Ureter (tissue), 1 donor: ENCODE measurements at places on chromosomes 1 and 21.
A peak's percentile ranks its signal among the peaks of the same experiment; 100 is the strongest.

DNA sequence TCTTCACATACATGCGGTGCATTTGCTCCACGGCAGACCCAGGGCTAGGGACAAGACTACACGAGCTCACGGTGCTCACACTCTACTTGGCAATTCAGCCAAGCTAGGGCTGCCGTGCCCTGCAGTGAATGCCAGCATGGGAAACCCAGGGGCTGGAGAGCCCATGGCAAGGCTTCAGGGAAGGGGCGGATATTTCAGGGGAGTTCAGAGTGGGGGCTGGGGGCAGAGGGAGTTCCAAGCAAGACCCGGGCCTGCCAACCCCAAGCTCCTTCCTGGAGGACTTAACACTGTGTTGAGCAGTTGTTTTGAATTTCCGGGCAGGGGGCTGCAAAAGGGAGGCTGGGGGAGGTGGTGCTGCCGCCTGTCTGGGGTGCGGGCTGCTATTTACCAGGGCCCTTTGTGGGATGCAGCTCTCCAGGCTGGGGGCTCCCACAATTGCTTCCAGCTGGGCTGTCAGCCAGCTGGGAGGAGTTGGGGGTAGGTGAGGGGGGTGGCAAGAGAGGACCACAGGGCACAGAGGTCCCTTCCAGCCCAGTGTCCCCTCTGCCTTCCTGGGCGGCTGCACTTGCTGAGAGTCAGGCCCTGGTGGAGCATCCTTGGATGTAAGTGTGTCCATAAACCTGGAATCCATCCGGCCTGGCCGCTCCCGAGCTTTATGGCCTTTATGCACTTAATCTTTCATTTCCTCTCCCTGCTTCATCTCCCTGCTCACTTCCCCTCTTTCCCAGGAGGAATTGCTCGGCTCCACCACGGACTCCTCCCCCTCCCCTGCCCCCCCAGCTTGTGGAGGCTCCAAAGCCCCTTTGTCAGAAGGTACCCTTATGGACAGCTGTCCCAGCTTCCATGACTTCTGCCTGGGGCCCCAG lies 55.8 kb upstream of the SSBP3 start:
- DNase-seq = no peak

DNA sequence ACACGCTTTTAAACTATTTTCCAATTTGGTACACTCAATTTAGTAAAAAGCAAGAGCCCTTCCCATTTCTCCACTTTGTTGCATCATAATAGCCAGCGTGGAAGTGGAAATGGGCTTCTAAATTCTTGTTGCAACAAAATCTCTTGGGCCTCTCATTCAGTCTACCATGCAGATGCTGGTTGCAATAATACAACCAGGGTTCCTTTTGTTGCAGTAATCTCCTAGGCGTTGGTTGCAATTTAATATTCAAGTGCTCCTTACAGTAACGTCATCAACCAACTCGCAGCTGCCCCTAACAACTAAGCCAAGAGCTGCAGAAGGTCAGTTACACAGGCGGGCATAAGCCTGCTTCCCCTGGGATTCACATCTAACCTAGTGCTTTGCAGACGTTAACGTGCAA lies 2.7 kb upstream of the HDGF start:
- no peak for DNase-seq

DNA sequence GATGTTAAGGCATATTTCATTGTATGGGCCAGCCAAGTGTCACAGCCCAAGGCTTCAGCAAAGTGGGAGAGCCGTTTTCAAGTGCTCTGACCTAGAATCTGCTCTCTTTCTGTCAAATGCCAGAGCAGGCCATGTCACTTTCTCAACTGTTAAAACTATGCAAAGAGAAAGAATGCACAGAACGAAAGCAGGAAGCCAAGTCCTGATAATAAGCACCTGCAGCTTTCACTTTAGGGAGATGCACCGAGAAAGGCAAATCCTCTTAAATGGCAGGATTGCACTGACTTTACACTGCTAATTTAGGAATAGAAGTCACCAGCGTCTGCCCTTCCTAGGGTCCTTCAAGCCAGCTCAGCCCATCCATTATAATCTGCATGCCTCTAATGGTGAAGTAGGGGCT lies 49.2 kb upstream of the NTPCR start:
- DNase-seq = no peak

- DNase-seq = peak; percentile 57
These were observed 142.8 kb downstream of the HUNK start for GRCh38 chr21:32015461-32016139.

- DNase-seq = no peak
These were observed 2.0 kb upstream of the CCN1 start for GRCh38 chr1:85578321-85579295.

GRCh38 chr1:200627575-200628222 lies 7.1 kb upstream of the KIF14 start:
- no peak for DNase-seq

DNA sequence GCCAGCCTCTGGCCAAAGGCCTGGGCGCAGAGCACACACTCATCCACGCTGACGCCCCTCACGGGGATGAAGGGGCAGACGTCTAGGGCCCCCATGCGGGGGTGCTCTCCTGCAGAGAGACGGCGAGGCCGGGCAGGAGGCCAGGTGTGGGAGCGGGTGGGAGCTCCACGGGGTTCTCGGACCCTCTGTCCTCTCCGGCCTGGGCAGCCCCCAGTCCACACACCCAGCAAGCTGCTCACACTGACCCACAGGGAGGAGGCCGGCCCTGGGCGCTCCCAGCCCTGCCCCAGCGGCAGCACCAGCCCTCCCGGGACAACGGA lies 2.5 kb downstream of the FTCD start:
- DNase-seq = peak; percentile 42

GRCh38 chr21:45112371-45112770 lies 38.0 kb downstream of the ADARB1 start:
- DNase-seq = no peak

DNA sequence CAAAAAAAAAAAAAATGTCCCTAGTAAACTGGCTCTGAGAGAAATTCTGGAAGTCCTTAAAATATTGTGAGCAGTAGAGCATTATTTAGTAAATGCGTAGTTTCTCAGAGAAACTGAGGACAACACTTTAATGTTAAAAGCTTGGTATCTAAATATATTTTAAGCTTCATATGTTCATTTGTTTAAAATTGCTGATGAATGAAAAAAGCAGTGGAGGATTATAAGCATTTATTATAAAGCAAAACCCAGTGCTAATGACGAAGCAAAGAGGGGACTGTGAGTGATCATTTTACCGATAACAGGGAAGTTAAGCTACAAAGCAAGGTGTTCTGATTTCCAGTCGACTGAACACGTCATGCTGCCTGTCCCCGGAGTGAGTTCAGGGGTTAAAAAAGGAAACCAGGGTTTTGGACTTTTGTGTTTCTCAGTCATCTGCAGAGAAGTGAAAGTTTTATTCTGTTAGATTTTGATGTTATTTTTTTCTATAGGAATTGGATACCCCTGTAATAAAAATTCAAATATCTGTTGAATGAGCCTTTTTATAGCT lies 64.5 kb upstream of the SCCPDH start:
- no peak for DNase-seq

GRCh38 chr1:112938210-112938609 lies 17.8 kb downstream of the SLC16A1 start:
- no peak for DNase-seq

- no peak for DNase-seq
These were observed 33.9 kb downstream of the ZBTB8B start for GRCh38 chr1:32498751-32499150.

GRCh38 chr1:61428146-61428545 lies 296.8 kb downstream of the TM2D1 start:
- DNase-seq = no peak

GRCh38 chr1:242178924-242179708 lies 180.2 kb upstream of the MAP1LC3C start:
- no peak for DNase-seq

DNA sequence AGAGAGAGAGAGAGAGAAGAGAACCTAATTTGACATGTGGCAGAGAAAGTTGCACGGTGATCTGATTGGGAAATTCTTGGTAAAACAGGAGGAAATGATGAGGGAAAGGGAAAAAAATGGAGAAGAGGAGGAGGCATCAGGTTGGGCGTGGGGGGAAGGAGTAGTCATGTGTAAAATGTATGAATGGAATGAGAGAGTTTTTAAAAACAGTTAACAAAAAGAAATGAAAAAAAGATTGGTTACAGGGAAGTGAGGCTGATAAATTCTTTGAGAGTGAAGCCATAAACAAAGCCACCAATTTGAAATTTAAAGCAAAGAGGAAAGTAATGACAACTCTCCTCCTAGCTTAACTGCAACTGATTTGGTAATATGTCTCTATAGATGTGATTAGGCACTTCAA lies 409.2 kb downstream of the USH2A start:
- no peak for DNase-seq

DNA sequence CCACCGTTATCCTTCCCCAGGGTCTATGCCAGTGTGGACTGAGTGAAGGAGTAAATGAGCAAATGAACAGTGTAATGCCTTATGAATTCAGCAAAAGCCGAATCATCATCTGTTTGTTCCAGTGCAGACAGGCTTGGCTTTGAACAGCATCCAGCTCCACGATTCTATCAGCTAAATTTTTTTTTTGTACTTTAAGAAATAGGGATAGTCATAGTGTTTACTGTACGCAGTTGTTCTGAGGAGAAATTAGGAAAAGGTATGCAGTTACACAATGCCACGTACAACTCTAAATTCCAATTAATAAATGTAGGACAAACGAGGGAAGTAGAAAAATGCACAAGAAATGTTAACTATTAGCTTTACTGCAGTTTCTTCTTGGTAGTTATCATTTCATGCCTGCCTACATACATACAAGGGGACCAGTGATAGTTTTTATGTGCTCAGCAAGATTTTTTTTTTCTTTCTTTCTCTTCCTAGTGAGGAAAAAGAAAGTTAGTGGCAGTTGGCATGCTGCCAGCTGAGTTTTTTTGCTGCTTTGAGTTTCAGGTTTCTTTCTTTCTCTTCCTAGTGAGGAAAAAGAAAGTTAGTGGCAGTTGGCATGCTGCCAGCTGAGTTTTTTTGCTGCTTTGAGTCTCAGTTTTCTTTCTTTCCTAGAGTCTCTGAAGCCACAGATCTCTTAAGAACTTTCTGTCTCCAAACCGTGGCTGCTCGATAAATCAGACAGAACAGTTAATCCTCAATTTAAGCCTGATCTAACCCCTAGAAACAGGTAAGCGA lies at the start of gene IFI44L:
IFI44L (plus strand) TSS at position 646 of the 777 bp plus-strand sequence. CDS start 7,468 bp downstream, outside the sequence.
- peak; percentile 66 for DNase-seq

DNA sequence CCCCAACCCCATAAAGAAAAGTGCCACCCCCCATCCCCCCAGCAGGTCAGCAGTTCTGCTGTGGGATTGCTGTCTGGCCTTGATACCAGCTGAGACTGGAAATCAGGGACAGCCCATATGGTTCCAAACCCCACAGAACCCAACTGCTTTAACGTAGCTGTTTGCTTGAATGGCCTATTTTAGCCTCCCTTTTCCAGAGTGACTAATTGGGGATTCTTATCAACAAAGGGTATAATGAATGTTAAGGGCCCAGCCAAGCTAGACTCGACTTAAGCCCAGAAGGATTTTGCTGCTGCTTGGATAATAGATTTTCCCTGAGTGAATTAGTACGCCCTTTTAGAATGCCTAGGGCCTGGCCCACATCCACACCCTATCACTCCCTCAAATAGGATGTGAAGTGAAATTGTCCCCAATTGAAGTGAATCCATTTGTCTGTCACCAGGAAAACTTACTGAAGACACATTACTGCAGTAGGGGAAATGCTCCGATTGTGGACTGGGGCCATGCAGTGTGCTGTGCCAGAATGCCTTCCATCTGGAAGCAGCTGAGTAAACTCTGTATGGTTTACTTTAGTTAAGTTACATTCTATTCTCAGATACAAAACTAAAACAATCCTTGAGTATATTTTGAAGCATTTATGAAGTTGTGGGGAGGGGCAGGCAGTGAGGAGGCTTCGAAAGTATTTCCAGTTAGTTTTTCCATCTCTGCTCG lies 156.9 kb downstream of the DHRS3 start:
- DNase-seq = no peak

DNA sequence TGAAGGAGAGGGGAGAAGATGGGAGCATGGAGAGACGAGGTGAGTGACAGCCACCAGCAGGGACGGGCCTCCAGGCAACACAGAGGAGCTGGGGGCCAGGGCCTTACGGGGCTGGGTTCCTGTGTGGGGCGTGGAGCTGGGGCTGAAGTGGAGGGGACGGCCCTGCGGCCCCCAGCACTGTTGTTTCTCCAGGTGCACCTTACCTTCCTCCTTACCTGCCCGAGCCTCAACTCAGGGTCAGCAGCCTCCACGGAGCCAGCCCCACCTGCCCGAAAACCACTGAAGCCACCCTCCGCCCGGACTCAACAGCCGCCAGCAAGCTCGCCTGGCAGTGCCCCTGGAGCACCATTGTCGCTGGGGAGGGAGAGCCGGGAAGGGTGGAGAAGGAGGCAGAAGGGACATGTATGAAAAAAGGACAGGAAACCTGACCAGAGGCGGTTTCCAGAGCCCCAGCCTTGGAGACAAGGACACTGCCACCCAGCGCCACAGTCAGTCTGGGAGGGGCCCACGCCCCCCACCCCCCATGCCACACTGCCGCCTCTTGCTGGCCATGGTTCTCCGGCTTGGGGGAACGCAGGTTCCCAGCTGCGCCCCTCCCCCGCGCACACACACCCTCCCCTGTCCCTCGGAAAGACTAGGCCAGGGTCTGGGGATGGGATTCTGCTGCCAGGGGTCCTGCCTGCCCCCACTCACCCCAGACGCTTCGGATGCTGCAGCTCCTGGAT lies 10.6 kb downstream of the PLA2G2F start:
- DNase-seq = no peak

DNA sequence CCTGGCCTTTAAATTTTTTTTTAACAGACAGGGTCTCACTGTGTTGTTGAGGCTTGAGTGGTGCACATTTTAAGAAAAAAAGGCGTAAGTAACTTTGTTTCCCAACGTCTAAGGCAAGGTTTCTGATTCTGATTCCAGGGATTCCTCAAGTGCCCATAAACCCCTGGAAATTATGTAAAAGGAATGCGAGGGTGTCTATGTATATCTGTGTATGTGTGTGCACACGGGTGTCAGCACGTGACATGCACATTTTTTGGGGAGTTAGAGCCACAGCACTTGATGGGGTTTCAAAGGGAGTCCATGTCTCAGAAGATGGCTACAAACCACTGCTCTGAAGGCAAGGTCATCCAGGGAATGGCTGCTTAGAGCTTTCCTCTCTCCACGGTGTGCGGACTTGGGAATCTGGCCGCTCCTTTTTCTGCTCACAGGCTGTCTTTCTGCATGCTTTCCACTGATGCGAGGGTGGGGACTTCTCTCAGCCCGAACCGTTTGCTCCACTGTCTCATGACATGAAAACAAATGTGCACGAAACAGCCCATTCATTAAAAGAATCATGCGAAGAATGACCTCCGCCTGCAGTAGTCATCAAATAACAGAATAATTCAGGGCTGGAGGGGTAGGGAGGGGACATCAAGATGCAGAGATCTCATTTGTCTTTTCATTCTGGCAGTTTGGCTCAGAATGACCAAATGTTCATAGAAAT lies 18.7 kb upstream of the RERE start:
- DNase-seq = no peak
